ENCODE measurements at places on chromosomes 6 and 20. TPM values are rescaled to one million over a fixed set of nuclear protein-coding genes. Genes with fewer than 3 reads are reported as not detected.

Gene WFDC12
- total RNA-seq: not detected

- no peak for DNase-seq
These were observed 86.4 kb upstream of the TENT5A start for GRCh38 chr6:81838724-81839426.

- no peak for DNase-seq
These were observed 27.6 kb upstream of the IFNGR1 start for GRCh38 chr6:137246791-137247202.

GRCh38 chr6:11426571-11426970 lies 111.0 kb upstream of the TMEM170B start:
- no peak for DNase-seq

DNA sequence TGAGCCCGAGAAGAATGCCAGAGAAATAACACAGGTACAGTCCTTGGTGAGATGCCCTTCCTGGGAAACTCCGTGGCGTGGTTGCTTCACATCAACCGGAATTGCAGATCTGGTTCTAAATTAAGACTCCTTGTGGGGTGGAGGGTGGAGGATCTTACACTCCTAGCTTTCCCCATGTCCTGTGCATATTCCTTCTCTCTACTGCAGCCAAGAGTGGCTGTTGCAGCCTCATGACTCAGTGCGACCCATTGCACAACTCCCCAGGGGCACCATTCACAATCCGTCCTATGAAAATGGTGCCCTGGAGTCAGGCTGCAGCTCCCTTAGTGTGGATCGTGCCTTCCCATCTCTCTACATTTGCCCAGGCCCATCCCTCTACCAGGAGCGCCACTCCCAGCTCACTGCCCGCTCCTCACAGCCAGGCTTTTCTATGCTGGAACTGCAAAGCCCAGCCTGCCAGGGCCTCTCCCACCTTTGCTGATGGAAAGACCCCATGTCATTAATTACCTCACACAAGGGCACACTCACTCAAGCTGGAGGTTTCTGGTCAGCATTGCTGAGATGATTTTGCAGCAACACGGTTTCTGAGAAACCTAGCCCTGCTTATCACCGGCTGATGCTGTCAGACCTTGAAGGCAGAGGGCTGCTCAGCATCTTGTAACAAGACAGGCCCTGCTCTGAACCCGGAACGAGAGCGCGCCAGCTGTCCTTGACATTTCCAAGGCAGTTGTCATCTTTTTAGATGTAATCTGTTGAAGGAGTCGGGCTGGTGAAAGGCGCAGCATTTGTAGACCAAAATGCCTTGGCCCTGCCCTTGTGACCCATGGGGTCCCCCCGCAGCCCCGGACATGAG lies 39.7 kb downstream of the SIRPA start:
- no peak for DNase-seq

- DNase-seq: no peak
These were observed 93.2 kb downstream of the IRF4 start for GRCh38 chr6:484746-485145.

GRCh38 chr6:70312165-70312745 lies 9.4 kb upstream of the COL9A1 start:
- no peak for DNase-seq

GRCh38 chr6:11815231-11815630 lies 36.6 kb upstream of the ADTRP start:
- DNase-seq: no peak

Gene HLA-DMA
- total RNA-seq: 6.6 TPM

GRCh38 chr6:118102401-118102800 lies 195.3 kb downstream of the SLC35F1 start:
- no peak for DNase-seq

Gene ENPP5
- 0.33 TPM for total RNA-seq

- no peak for DNase-seq
These were observed 182.2 kb downstream of the AKAP7 start for GRCh38 chr6:131317516-131317915.

Gene CDC25B
- total RNA-seq: 12.4 TPM

GRCh38 chr6:11271228-11272020 lies 39.0 kb upstream of the NEDD9 start:
- no peak for DNase-seq

DNA sequence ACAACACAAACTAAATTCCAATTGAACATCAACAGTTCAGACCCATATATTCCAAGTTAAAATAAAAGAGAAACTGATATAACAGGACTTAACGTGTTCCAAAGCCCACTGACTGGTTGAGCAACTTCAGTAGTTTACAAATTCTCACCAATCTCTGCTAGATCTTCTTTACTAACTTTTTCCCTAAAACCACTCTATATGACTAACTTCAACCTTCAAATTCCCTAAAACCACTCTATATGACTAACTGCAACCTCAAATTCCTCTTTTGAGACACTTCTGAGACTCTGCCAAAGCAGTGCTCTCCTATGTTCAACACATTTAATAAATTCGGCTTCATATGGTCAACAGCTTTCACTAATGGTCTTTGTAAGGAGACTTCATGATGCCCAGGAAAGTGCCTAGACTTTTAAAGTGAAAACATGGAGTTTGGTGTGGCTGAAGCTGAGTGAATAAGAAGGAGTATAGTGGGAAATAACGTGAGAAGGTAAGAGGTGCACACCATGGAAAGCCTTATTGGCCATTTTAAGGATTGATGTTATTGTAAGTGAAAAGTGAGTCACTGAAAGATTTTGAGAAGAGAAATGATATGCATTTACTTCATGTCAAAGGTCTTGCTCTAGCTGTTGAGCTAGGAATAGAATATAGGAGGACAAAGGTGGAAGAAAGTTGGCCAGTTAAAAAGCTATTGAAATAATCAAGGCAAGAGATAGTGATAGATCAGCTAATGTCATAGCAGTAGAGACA lies 134.0 kb upstream of the HCRTR2 start:
- DNase-seq: no peak

- DNase-seq: no peak
These were observed 89.7 kb downstream of the FOXF2 start for GRCh38 chr6:1479095-1479494.

DNA sequence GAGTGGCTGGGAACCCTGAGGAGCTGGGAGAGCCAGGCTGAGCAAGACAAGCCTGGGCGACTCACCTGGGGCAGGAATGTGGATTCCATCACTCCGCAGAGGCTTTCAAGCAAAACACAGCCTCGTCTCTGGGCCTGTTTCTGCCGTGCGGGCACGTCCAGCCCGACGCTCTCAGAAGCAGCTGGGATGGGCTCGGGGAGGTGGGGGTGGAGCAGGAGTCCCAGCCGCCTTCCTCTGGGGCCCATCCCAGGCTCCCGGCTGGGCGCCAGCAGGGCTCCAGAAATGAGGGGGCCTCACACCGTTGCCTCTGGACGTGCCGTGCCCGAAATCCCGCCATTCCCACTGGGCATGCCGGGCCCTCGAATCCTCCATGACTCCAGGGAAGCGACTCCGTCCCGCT lies 8.7 kb upstream of the RPS21 start:
- DNase-seq: no peak
